ENCODE measurements at places on chromosomes 3 and 15. TPM values are rescaled to one million over a fixed set of nuclear protein-coding genes. Genes with fewer than 3 reads are reported as not detected.

Gene ZNF80
- not detected for total RNA-seq

Gene MFN1
- 50.9 TPM for total RNA-seq

Gene TMEM158
- total RNA-seq, result 2.0 TPM

Gene KLHL40
- total RNA-seq, result not detected

Gene XCR1
- not detected for total RNA-seq

Gene C15orf39
- total RNA-seq, result 4.1 TPM

Gene PPARG
- 47.9 TPM for total RNA-seq

Gene ABHD5
- 15.2 TPM for total RNA-seq

Gene ACOX2
- 1.3 TPM for total RNA-seq

Gene FSIP1
- 0.69 TPM for total RNA-seq

Gene TLR9
- not detected for total RNA-seq

Gene HIGD2B
- 0.11 TPM for total RNA-seq

Gene ITGB5
- total RNA-seq, result 36.4 TPM

Gene C3orf22
- total RNA-seq, result not detected

Gene BUB1B
- total RNA-seq, result 4.6 TPM

Gene MYRIP
- 10.1 TPM for total RNA-seq

Gene GCNT3
- total RNA-seq, result not detected

Gene SPCS1
- total RNA-seq, result 28.9 TPM

Gene SLCO2A1
- total RNA-seq, result 6.7 TPM
